Amygdala (tissue), 56 donors: ENCODE measurements at places on chromosomes 4 and X.

DNA sequence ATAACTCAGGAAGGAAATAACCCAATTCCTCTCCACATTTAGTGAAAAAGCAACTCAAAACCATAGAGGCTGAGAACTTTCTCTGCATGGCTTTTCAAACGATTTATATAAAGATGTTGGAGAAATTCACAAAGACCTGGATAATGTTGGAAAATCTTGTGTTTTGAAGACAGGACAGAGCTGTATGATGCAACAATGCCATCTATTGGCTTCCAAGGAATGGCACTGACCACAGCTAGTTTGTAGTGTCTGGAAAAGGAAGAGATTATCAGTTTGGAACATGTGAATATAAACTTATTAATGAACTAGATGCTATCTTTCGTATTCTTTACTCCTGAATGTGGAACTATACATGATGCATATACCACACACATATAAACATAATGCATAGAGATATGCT, 503.6 kb downstream of the IL1RAPL1 start:
- no peak for DNase-seq

- peak; percentile 72 for DNase-seq
Measured at GRCh38 chr4:153204247-153204671, at the start of gene TRIM2. Gene TRIM2 (plus strand): TSS chr4:153204443. CDS start chr4:153204531, 88 bp downstream.

DNA sequence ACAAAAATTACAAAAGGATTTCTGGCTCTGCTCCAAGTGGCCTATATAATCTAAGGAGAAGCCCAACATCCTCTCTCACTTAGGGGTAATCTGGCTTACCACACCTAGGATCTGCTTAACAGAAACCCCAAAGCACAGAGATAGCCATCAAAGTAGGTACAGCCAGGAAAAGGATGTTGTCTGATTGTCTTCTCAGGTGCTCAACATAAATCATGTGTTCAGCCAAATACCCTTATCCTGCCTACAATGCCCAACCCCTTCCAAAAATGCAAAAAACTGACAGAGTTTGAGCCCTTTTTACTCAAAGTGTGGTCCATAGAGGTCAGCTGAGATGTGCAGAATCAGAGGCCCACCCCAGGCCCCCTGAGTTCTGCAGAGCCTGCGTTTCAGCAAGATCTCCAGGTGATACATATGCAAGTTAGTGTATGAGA, 53.9 kb downstream of the PPM1K start:
- no peak for DNase-seq

DNA sequence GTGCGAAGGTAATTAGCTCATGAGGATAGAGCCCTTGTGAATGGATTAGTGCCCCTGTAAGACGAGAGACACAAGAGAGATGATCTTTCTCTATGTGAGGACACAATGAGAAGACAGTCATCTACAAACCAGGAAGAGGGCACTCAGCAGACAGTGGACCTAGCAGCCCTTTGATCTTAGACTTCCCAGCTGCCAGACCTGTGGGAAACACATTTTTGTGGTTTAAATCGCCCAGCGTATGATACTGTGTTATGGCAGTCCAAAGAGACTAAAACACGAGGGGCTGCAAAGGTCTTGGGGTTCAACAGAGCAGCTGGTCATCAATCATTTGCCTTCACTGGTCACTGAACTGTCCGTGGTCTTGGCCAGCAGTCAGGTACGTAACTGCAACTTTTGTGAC, 9.2 kb upstream of the SYNPO2 start:
- DNase-seq: no peak

DNA sequence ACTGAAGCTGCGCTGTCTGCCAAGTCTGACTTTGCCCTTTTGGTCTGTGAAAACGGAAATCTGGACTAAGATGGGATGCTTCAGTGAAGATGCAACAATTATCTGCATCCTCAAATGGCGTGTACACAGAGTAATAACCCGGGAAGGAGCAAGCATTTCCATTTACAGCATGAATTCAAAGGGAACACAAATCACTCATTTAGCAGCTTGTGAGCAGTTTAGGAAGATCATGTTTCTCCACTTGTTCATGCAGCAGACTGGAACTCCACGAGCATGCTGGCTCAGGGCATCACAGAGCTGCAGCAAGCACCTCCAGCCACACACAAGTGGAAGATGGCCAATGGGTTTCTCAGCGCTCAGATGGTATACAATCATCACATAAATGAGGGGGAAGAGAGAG, 175.5 kb downstream of the NLGN4X start:
- no peak for DNase-seq

GRCh38 chr4:113783701-113784100, 22.2 kb upstream of the CAMK2D start:
- no peak for DNase-seq
